NCI-H446 treated with DMSO at 0.1 percent for 48 hours (cell line): ENCODE measurements at places on chromosomes 2 and 18.

DNA sequence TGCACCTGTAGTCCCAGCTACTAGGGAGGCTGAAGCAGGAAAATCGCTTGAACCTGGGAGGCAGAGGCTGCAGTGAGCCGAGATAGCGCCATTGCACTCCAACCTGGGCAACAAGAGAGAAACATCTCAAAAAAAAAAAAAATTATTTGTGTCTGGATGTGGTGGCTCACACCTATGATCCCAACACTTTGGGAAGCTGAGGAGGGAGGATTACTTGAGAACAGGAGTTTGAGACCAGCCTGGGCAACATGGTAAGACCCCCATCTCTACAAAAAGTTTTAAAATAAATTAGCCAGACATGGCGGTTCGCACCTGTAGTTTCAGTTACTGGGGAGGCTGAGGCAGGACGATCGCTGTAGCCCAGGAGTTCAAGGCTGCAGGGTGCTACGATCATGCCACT lies 1.6 kb upstream of the VAMP8 start:
- no peak for DNase-seq

DNA sequence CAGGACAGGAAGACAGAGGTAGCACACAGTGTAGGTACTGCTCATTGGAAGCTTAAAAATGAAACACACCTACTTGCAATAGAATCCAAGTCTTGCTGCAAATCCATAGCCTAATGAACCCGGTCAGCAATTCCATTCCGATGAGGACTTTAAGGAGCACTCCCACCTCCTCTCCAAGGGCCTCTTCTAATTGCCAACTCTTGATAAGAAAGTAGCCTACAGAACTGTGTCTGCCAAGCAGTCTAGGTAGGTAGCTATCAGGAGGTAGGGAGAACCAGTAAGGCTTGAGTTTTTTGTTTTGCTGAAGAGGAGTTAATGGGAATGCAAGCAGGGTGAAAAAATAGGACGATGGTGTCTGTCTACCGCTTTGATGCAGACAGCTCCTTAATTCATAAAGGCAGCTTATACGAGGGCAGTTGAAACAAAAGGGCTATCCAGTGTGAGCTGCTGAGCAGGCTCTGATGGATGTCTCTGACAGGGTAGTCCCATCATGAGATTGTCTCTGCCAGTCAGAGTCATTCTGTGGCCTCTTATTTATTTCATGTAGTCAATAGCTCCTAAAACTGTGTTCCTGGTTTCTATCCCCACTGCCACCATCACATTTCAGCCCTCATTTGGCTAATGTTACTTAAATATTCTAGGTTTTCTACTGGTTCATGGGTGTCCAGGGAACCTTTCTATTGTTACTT lies 155.6 kb upstream of the DNMT3A start:
- DNase-seq, result no peak

- DNase-seq, result no peak
Observed at GRCh38 chr2:120118018-120118417, 105.1 kb downstream of the EPB41L5 start.

GRCh38 chr2:109434351-109434750 lies 179.4 kb downstream of the SEPTIN10 start:
- no peak for DNase-seq

- peak; percentile 7 for DNase-seq
Observed at GRCh38 chr2:134120733-134121630, 132.9 kb upstream of the MGAT5 start.

GRCh38 chr2:113000436-113000835 lies 4.8 kb upstream of the IL36A start:
- DNase-seq, result no peak

GRCh38 chr18:35283923-35284794 lies 5.9 kb downstream of the ZSCAN30 start:
- no peak for DNase-seq
